Hepatocyte (in vitro differentiated cells): ENCODE measurements at places on chromosomes 13 and 19. TPM values are rescaled to one million over a fixed set of nuclear protein-coding genes. Genes with fewer than 3 reads are reported as not detected.

KIR2DL1 gene
- not detected in 2 replicates for total RNA-seq

KCNC3 gene
- 0.24 and 0.40 TPM in 2 replicates for total RNA-seq

- no peaks in the 10 kb centered on the region for H3K36me3 ChIP-seq
- no peak for DNase-seq
- no peak overlapping the region for H3K4me3 ChIP-seq
- peak overlapping the region; percentile 72 for H3K27ac ChIP-seq
- H3K27me3 ChIP-seq: no peaks in the 10 kb centered on the region
Observed at GRCh38 chr19:29841209-29841558, 29.4 kb downstream of the CCNE1 start.

KLF1 gene
- total RNA-seq: 0.37 TPM in 1 of 2 replicates, not detected in the other

GRCh38 chr19:58345558-58345957, 7.7 kb downstream of the A1BG start:
- no peak for DNase-seq
- H3K27me3 ChIP-seq: peaks cover 4% of the 10 kb centered on the region
- H3K27ac ChIP-seq: no peak overlapping the region
- H3K4me3 ChIP-seq: no peak overlapping the region
- peaks cover 8% of the 10 kb centered on the region for H3K4me1 ChIP-seq

ENOX1 gene
- 1.6 and 2.4 TPM in 2 replicates for total RNA-seq

- no peak overlapping the region for H3K4me3 ChIP-seq
- H3K4me1 ChIP-seq: peaks cover 5% of the 10 kb centered on the region
- DNase-seq: peak; percentile 17
Observed at GRCh38 chr13:77836423-77836822, 82.2 kb downstream of the EDNRB start.

DNA sequence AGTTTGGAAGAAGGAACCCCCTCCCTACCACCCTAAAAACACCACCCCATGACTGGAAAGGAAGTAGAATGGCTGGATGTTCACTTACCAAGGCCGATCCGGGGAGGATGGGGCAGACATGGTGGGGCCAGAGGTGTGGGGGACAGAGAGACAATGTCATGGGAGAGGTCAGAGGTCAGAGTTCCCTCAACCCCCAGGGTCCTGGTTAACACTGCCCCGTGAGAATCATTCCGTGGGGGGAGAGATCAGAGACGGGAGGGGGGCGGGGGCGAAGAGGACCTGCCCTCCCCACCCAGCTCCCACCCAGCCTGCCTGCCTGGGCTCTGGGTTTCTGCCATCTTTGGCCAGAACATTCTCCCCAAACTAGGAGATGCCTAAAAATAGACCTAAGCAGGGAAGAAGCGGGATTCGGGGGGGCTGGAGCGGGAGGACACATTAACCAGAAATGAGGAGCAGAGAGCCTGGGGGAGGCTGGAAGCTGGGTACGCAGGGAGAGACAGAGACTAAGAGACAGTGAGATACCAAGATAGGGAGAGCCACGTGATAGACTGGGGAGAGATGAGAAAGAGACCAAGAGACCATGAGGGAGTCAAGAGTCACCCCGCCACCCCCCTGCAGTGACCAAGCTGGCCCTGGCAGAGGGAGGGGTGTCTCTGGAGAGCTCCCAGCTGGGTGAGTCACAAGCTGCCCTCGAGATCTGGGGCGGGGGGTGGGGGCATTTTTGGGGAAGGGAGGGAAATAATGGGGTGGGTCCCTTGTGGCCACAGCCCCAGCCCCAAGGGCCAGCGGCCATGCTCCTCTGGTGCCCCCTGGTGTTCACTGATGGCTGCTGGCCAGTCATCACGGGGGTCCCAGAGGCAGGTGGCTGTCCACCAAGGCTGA, 6.1 kb upstream of the KANK2 start:
- H3K27ac ChIP-seq: peak overlapping the region; percentile 75
- peak; percentile 79 for DNase-seq
- no peak overlapping the region for H3K4me3 ChIP-seq
- H3K36me3 ChIP-seq: no peaks in the 10 kb centered on the region

DNA sequence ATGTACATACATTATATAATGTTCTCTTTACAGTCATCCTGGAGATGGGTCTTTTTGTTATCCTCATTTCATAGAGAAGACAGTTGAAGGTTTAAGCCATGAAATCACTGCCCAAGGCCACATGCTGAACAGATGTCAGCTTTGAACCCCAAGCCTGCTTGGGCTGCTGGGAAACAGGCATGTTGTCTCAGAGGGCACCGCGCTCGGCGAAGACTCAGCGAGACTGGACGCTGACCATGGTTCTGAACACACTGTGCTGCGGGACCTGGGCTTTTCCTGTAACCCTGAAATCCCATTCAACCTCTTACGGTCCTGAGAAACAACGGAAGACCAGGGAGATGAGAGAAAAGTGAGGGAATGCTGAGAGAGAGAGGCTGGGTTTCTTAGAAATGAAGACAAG, 27.3 kb downstream of the LRFN3 start:
- peak; percentile 86 for DNase-seq
- no peak overlapping the region for H3K27ac ChIP-seq
- no peaks in the 10 kb centered on the region for H3K4me1 ChIP-seq
- H3K36me3 ChIP-seq: no peaks in the 10 kb centered on the region
- peaks cover 29% of the 10 kb centered on the region for H3K27me3 ChIP-seq

DNA sequence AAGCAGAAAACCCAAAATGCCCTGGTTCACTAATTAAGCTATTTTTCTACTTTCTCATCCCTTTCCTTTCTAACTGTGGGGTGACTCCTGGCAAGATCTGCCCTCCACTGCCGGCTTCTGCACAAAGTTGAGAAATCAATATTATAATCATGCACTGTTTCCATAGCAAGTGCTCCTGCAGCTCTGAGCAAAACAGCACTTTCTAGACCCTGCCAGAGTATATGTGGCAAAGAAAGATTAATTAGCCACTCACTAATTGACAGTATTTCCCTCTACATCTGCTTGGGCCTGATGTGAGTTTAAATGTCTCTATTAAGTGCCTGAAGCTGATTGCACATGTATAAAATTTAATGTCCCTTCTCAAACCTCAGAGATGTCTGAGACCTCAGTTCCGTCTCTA, 39.5 kb upstream of the FAM216B start:
- no peak overlapping the region for H3K27ac ChIP-seq
- no peaks in the 10 kb centered on the region for H3K36me3 ChIP-seq
- H3K4me1 ChIP-seq: no peaks in the 10 kb centered on the region
- no peak for DNase-seq

ZNF260 gene
- total RNA-seq: 16.4 and 20.3 TPM in 2 replicates

DNA sequence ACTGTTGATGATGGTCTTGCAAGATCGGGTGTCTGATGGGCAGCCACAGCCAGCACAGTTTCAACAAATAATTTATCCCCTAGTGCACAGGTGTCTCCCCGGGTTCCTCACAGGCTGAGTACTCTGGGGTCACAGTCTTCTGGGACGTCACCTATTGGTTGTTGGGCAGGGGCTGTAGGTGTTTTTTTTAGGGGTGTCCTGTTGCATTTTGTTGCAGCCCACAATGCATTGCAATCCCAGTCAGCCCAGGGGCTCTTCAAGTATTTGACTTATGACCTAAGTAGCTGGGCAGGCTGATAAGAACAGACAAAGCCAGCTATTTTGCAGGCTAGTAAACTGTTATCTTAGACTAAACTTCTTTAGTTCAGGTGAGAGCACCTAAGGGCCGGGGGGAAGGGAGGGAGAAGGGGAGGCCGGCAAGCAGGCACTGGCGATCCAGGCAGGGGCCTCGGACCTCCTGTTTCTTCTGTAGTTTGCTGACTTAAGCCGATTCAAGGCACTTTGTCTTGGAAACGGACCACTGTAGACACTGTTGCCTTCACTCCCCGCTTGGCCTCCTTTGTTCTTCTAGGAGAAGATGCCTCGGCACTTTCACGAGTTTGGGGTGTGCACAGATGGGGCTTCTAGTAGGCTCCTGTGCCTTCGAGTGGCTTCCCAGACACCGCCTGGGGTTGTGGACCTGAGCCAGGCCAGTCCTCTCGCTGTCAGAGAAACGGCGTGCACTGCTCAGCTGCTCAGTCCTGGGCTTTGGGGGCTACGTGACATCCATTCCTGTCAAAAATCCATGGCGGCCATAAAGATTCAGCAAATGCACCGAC, 33.9 kb upstream of the GRTP1 start:
- no peaks in the 10 kb centered on the region for H3K36me3 ChIP-seq
- H3K4me3 ChIP-seq: no peak overlapping the region
- DNase-seq: no peak
- peak overlapping the region; percentile 8 for H3K27ac ChIP-seq

DNA sequence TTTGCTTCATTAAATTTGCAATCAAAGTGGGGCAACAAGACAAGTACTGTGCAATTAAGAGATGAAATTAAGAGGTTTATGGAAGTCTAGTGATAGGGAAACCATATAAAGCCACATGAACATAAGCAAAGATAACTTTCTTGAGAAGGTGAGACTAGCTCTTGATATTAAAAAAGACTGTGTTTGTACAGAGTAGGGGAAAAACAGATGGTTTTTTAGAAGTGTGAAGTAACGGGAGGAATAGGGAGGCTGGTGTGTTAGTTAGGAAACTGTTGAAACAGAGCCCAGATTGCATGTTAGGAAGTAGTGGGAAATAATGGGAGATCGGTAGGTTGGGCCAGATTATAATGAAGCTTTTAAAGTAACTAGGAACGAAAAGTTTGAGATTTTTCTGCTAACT, 149.8 kb upstream of the FREM2 start:
- DNase-seq: no peak
- H3K4me3 ChIP-seq: no peak overlapping the region
- no peak overlapping the region for H3K27ac ChIP-seq
- no peaks in the 10 kb centered on the region for H3K36me3 ChIP-seq
- H3K4me1 ChIP-seq: no peaks in the 10 kb centered on the region

GRCh38 chr13:50914848-50915247, 5.3 kb downstream of the RNASEH2B start:
- no peak for DNase-seq
- no peaks in the 10 kb centered on the region for H3K36me3 ChIP-seq
- H3K27ac ChIP-seq: no peak overlapping the region
- H3K4me3 ChIP-seq: no peak overlapping the region

PTH2 gene
- not detected in 2 replicates for total RNA-seq

IZUMO2 gene
- total RNA-seq: not detected in 2 replicates

DNA sequence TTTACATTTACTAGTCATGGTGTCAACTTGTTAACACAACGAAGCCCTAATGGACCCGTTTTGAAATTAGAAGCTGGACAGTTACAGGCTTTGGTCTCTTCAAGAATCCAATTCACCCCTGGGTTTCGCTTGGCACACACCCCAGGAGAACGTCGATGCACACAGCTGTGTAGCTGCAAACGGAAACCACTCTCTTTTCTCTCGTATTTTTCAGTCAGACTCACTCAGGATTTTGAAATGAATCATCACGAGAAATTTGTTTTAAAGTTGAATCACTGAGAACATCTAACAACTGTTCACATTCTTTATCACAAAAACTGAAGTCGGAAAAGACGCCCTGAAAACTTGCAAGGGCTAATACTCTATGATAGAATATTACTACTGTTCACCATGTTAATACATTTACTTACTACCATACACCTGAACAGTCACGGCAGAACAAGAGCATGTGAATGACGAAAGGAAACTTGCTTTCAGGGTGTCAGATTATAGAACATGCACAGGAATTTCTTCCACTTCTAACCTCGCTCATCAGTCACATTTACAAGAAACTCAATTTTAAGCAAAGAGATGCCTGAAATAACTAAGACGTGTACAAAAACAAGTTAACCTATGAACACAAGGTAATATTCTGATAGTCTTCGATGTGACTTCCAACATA, 4.7 kb downstream of the PNMA8A start:
- no peak overlapping the region for H3K4me3 ChIP-seq
- peak overlapping the region; percentile 11 for H3K27ac ChIP-seq
- H3K36me3 ChIP-seq: no peaks in the 10 kb centered on the region
- DNase-seq: no peak
- H3K27me3 ChIP-seq: no peaks in the 10 kb centered on the region

DNA sequence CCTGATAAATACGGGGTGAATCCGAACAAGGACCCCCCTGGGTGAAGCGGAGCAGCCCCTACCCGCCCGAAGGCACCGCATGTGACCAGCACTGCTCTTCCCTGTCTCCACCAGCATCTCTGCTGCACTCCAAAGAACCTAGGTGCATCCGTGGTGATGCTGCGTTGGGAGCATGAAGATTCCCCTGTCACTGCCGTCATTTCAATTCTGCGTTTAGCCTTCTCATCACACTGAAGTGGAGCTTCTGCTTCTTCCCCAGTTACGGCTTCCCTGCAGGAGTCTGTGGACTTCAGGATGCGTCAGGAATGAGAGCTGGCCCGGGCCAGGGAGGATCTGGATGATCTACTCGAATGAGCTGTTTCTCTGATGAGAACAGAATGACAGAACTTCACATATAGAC, 47.9 kb downstream of the SPACA7 start:
- no peaks in the 10 kb centered on the region for H3K36me3 ChIP-seq
- no peaks in the 10 kb centered on the region for H3K27me3 ChIP-seq
- DNase-seq: no peak
- H3K4me3 ChIP-seq: no peak overlapping the region
- H3K4me1 ChIP-seq: no peaks in the 10 kb centered on the region

CGB3 gene
- total RNA-seq: 1.1 TPM in 1 of 2 replicates, not detected in the other

DNA sequence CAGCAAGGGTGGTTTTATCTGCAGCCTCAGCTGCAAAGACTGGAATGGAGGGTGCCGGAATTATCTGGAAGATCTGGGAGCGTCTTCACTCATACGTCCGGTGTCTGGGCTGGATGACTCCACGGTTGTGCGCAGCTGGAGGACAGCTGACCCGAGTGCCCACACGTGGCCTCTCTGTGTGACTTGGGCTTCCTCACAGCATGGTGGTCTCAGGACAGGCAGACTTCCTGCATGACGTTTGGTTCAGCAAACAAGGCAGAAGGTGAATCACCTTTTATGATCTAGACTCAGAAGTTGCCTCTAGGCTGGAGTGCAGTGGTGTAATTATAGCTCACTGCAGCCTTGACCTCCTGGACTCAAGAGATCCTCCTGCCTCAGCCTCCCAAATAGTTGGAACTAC, 33.2 kb downstream of the CACNG6 start:
- H3K4me1 ChIP-seq: no peaks in the 10 kb centered on the region
- DNase-seq: no peak
- no peak overlapping the region for H3K4me3 ChIP-seq
- H3K27me3 ChIP-seq: no peaks in the 10 kb centered on the region

WDR88 gene
- total RNA-seq: not detected in 2 replicates

- H3K27me3 ChIP-seq: no peaks in the 10 kb centered on the region
- DNase-seq: no peak
- no peaks in the 10 kb centered on the region for H3K4me1 ChIP-seq
- no peak overlapping the region for H3K4me3 ChIP-seq
- no peak overlapping the region for H3K27ac ChIP-seq
- no peaks in the 10 kb centered on the region for H3K36me3 ChIP-seq
Observed at GRCh38 chr13:27137759-27138158, 33.9 kb downstream of the USP12 start.

DNA sequence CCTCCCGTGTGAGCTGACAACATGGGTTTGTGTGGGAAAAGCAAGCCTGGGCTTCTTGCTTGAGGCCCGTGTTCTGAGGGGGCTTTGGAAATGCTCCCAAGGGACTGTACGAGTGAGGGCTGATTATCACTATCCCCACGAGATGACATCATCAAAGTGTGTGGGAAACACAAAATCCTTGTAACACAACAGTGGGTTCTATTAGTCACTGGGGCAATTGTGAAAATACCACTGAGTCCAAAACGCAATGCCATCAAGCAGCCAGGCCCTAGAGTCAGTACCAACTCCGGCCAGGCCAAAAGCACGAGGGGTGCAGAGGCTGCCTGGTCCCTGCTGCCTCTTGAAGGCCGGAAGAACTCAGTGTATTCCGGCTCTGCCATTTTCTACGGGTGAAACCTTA, 29.6 kb downstream of the CAPS start:
- no peaks in the 10 kb centered on the region for H3K27me3 ChIP-seq
- DNase-seq: peak; percentile 32
- H3K27ac ChIP-seq: peak overlapping the region; percentile 80
- no peaks in the 10 kb centered on the region for H3K36me3 ChIP-seq
- peaks cover 37% of the 10 kb centered on the region for H3K4me1 ChIP-seq
- H3K4me3 ChIP-seq: no peak overlapping the region

PPP2R1A gene
- 171 and 181 TPM in 2 replicates for total RNA-seq

RPL13A gene
- 1,997 and 2,349 TPM in 2 replicates for total RNA-seq
